8988T (cell line): ENCODE measurements at places on chromosomes 5 and 9.

DNA sequence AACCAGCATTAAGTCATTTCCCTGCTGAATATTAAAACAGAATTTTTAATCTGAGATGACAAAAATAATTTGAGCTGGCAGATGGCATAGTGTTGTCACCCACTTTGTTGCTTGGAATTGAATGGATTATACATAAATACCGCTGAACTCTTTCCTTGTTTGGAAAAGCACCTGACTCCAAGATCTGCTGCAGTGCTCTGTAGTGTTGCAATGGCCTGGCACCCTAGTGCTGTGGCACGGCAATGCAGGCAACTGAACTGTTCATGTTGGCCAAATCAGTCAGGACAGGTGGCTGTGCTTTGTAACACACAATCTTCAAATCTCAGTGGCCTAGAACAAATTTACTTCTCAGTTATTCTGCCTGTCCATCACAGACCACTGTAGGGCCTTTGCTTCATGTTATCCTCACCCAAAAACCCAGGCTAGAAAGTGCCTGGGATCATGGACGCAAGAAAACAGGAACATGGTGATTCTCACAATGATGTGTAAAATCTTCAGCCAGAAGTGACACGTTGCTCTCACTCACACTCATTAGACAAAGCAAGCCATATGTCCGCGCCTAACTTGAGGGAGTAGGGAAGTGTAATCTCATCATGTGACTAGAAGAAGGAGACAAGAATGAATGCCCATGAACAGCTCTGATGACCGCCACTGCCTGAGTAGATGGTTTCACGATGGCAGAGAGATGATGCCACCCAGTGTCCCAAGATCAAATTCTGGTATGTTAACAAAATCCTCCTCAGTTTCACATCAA lies 191.9 kb upstream of the PUM3 start:
- no peak for DNase-seq

GRCh38 chr5:179153921-179154345 lies 93.8 kb downstream of the ZNF354C start:
- DNase-seq: no peak

DNA sequence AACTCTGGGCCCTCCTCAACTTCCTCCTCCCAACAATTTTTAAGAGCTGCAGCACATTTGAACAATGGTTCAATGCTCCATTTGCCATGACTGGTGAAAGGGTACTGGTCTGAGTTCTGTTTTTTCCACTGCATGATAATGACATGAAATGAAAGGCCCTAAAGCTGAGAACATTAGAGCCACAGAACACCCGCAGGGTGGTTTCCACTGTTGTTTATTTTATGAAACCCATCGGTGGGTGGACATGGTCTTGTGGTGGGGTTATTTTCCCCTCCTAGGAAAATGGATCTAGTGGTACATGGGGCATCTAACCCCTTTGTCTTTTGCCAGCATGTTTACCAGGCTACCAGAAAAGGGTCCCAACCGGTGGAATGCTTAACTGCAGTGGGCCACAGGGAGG lies 71.8 kb downstream of the SMARCA2 start:
- DNase-seq: no peak

DNA sequence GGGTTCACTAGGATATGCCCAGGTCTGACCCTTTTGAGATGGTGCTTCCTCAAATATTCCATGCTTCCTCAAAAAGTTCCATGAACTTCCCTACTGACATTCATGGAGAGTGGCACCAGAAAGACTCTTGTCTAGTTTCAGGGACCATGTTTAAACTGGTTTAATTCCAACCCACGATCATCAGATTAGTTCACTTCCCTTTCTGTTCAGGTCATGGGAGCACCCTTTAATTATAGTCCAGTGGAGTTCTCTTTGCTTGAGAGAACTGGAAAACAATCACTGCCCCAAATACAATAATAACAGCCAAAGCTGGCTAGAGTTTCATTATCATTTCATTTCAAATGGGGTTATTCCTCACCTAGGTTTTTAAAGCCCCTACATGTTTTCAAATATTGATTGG lies 9.7 kb upstream of the ERBIN start:
- no peak for DNase-seq

GRCh38 chr5:113022661-113023060 lies 46.1 kb downstream of the DCP2 start:
- no peak for DNase-seq

GRCh38 chr5:31720811-31721345 lies 81.9 kb downstream of the PDZD2 start:
- DNase-seq: no peak
